Frontal cortex (tissue), 4 donors: ENCODE measurements at places on chromosomes 6 and 20. TPM values are rescaled to one million over a fixed set of nuclear protein-coding genes. Genes with fewer than 3 reads are reported as not detected.

- no peak for DNase-seq
These were observed 7.0 kb upstream of the ZNFX1 start for GRCh38 chr20:49284818-49285217.

DNA sequence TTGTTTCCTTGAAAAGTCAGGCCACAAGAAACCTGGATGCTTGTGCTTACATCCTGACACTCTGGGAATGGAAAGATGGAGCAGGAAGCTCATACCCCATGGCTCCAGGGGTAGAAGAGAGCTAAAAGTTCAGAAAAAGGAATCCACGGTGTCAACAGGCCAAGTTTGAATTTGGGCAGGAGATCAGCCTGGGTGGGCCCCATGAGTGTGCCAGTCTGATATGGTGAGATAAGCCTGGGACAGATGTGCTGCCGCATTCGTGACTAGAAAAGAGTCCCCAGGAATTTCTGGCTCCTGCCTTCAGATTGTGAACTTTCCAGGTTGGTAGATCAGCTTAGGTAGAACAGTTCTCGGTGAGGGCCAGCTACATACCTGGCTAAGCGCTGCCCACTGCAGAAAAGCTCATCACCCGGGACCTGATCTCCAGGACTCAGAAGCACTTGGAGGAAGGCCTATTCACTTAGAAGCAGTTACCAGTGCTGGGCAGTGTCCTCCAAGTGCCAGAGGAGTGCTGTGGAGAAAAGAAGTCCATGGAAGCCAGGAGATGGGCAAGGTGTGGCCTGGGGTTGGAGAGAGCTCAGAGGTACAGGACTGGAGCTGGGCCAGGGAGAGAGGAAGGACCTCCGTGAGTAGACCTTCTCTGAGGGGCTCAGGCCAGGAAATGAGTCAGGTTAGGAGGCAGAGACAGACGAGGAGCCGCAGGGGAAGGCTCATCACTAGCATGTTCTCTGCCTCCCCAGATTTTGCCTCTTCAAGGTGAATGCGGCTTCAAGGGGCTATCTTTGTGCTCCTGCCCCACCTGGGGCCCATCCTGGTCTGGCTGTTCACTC is at the start of gene TSPO2:
Gene TSPO2, plus strand, starts transcription at position 242 of the 830 bp plus-strand sequence. Its CDS starts 519 bp downstream, at position 761.
- no peak for DNase-seq

DNA sequence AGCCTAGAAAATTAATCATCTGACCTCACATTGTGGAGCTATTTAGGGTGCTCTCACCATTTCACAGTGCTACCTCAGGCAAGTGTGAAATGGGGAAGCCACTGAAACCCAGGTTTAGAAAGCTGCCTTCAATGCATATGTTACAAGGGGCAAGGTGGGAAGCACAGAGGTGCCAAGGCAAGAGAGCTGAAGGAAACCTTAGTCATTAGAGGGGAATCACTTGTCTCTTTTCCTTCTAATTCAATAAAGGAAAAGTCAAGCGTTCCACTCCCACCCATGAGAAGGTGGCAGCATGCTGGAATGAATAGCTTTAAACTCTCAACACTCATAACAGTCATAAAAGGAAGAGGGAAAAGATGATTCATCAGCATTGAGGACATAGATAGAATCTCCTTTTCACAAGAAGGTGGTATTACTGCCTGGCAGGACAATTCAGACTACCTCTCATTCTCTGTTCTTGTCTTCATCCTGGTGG is 251.9 kb upstream of the IRAK1BP1 start:
- DNase-seq, result no peak

DNA sequence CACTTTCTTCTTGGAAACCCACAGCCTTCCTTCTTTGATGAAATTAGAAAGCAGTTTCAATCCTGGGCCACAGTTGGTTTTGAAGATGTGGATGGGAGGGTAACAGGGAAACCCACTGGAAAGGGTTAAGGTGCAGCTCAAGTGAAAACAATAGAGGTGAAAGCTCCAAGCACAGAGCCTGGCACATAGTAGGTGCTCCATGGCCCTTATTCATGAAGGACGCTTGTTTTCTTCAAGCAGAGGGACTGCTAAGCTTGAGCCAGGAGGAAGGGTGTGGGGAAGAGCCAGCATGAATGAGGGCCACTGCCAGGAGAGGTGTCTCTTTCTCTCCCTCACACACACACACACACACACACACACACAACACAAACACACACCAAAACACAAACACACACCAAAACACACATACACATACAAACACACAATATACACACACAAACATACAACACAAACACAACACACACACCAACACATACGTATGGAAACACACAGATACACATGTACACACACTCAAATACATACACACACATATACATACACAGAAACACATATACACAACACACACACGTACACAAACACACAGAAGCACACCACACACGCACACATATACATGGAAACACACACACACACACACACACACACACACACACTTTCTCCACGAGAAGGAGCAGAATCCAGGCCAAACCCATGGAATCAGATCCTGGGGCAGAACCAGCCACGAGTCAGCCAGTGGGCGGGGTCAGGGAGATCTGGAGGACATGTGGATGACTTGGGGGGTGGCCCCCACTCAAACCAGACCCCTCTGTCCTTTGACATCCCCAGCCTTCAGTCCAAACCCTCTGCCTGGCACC is 23.7 kb upstream of the RBPJL start:
- DNase-seq, result no peak

DNA sequence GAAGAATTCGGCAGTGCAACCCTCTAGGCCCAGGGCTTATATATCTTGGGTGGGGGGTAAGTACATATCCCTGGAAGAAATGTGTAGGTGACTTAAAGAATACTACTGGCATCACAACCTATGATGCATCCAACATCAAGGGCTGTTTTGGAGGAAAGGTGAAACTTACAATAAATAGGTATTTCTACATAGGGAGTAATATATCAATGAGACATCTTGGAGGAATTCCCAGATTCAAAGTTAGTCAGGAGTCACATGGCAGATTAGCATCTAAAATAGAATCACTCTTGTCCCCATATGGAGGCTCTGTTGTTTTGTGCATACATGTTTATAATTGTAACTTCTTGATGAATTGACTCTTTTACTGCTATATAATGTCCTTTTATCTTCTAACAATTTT is 375.5 kb downstream of the PAX1 start:
- DNase-seq, result no peak

- DNase-seq, result no peak
These were observed 47.3 kb downstream of the LRRN4 start for GRCh38 chr20:6006603-6006949.

DNA sequence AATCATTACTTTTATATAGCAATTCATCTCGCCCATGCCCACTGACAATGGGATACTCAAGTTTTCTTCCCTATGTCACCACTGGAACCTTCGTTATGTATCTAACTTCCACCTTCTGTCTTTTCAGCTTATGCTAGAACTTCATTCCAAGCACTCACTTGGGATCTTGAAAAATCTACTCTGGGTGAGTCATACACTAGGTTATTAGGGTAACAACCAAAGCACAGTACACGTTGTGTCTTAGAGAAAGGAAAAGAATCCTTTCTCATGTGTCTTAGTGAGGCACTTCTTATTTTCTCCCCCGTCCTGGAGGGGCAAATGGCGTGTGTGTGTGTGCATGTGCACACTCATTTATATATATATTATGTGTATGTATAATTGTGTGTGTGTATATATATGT is 18.3 kb upstream of the FAM162B start:
- DNase-seq, result no peak

DNA sequence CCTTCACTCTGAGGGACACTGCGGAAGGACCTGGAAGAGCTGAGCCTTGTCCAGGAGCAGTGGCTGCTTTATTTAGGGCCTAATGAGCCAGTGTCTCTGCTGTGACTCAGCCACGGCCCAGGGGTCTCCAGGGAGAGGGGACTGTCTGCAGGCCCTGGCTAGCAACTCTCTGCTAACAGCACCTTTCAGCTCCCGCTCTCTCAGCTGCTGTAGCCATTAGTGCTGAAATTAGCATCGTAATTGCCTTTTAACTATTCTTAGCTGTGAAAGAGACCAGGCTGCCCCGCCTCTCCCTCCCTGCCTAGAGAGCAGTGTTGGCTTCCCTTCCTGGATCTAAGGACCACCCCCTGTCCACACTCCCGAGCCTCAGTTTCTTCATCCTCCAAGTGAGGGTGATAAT is 53.1 kb upstream of the SLC32A1 start:
- DNase-seq, result no peak

DNA sequence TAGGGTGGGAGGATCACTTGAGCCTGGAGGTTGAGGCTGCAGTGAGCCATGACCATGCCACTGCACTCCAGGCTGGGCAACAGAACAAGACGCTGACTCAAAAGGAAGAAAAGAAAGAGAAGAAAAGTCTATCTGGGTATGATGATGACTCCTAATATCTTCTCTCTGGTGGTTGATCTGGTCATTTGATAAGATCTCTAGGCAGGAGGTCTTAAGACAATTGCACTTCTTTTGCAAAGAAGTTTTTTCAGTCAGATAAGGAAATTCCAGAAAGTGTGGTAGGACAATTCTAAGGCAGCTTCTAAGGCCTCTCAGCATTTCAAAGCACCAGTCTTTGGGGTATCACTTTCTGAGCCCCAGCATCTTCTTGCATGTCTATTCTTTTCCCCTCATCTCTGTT is 7.7 kb upstream of the AIF1 start:
- DNase-seq, result no peak

- DNase-seq, result no peak
These were observed 90.9 kb upstream of the HDDC2 start for GRCh38 chr6:125392682-125393081.

- DNase-seq, result no peak
These were observed 53.7 kb upstream of the TMX4 start for GRCh38 chr20:8073024-8073832.

DNA sequence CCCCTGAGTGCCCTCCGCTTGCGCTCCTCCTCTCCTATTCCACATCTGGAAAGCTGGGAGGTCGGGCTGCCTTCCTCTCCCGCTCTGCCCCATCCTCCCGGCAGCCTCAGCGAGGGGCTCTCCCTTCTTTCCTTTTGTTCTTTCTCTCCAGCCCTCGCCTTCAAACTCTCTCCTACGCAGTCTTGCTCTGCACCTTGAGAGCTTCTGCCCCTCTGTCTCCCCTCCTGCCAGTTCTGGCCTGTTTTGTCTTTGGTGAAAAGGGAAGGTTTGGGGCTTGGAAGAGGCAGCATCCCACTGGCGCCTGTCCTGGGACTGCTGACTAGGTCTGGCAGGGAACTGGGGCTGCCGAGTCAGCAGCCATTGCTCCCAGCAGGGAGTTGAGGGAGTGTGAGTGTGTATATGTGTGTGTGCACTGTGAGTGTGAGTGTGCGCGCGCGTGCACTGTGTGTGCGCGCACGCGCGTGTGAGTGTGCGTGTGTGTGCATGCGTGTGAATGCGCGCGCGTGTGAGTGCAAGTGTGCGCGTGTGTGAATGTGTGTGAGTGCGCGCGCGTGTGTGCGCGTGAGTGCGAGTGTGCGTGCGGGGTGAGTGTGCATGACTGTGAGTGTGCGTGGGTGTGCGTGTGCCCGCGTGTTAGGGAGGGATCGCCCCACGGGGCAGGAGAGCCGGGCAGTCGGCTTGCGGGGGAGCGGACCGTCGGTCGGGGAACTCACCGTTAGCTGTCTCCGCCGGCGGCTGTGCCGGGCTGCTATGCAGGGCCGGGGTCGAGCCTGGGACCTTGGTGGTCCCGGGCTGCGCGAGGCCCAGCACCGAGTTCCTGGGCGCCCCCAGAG is 523 bp downstream of the CPXM1 start:
- DNase-seq, result peak; percentile 12

GRCh38 chr20:50092436-50092835 is 20.5 kb downstream of the UBE2V1 start:
- DNase-seq, result no peak

- no peak for DNase-seq
These were observed 58.5 kb upstream of the HIVEP1 start for GRCh38 chr6:11953641-11954040.

Gene SLCO4A1
- 1.6 TPM for total RNA-seq

Gene CALHM4
- not detected for total RNA-seq

Gene RBPJL
- total RNA-seq, result not detected

Gene NDRG3
- total RNA-seq, result 52.2 TPM

Gene ZNF334
- total RNA-seq, result 11.4 TPM

Gene ADGRF5
- 6.5 TPM for total RNA-seq

Gene BMP6
- total RNA-seq, result 4.9 TPM

Gene RIMS4
- 43.2 TPM for total RNA-seq

Gene CDK5RAP1
- total RNA-seq, result 22.8 TPM

Gene DEFB115
- total RNA-seq, result not detected

Gene OLIG3
- not detected for total RNA-seq

Gene SSTR4
- 0.41 TPM for total RNA-seq

Gene C20orf202
- total RNA-seq, result 0.41 TPM

Gene SMLR1
- total RNA-seq, result not detected

Gene COL21A1
- total RNA-seq, result 1.6 TPM

Gene ANKRD66
- not detected for total RNA-seq

Gene GSTA1
- not detected for total RNA-seq
